ENCODE measurements at places on chromosomes 5 and 9. TPM values are rescaled to one million over a fixed set of nuclear protein-coding genes. Genes with fewer than 3 reads are reported as not detected.

DNA sequence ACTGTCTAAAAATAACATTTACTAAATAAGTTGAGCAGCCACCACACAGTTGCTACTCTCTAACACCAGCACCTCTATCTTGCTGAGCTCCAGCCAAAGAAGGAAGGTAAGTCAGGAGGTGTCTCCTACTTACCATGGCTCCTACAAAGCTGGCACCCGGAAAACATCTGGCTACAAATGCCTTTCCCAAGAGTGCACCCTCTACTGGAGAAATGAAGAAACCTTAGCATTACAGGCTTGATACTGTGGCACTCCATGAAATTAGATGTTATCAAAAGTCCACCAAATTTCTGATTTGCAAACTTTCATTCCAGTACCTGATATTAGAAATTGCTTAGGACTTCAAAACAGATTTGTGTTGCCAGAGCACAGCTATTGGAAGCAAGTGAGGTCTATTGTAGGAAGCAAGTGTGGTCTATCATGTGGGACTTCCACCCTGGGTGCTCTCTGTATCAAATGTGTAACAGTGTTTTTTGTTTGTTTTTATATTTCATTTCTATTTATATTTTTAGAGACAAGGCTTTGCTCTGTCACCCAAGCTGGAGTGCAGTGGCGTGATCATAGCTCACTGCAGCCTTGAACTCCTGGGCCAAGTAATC is 25.7 kb upstream of the RFK start:
- DNase-seq: no peak

The EQTN gene
- total RNA-seq: not detected

GRCh38 chr5:8456846-8457186 is 587.9 kb downstream of the MTRR start:
- no peak for DNase-seq

The SLC46A2 gene
- total RNA-seq: not detected

The ADGRD2 gene
- total RNA-seq: not detected

DNA sequence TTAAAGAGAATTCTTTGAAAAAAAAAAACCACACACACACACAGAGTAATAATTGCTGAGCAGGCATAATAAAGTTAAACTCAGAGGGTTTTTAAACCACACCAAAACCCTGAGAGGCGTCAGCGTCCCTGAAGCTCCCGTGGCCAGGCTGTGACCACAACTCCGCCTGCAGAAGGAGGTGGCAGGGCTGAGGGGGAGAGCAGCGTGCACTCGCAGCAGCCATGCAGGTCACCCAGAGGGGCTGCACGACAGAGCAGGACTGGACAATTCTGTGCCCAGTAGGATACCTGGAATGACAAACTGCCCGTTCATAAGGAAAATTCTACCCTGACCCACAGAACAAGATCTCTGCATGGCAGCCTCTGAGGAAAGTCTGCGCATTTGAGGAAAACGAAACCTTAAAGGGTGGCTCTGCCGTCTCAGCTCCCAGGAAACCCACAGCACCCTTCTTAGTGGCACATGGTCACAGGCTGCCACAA is 44.0 kb downstream of the ROR2 start:
- DNase-seq: no peak

The TMOD1 gene
- total RNA-seq: 0.98 TPM

The CARD9 gene
- 1.4 TPM for total RNA-seq

The SGCD gene
- 0.06 TPM for total RNA-seq

- no peak for DNase-seq
These were observed 161.2 kb downstream of the CPLANE1 start for GRCh38 chr5:37088009-37088408.

DNA sequence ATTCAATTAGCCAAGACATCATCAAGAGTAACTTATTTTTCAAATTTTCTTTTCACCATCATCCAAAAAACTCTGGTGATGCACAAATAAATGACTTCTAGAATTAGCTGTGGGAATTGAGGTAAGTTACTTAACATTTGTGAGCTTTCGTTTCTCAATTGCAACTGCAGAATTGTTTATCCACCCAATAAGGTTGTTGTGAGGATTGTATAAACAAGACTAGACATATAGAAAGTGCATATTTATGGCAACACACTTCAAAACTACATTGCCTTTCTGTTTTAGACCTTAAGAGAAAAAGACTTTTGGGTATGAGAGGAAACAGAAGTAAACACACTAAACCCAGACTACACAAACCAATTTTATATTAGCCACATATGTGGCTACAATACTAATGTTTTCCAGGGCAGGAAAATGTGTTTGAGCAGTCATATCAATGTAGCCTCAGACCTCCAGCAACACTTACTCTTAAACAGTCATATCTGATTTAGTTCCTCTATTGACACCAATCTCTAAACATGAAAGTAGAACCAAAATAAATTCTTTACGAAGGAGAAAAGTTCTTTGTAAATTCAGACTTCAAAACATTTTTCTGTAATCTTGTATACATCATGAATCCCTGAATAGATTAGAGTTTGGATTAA is 488.0 kb upstream of the CYLC2 start:
- DNase-seq: no peak

The SEMA4D gene
- 12.3 TPM for total RNA-seq

DNA sequence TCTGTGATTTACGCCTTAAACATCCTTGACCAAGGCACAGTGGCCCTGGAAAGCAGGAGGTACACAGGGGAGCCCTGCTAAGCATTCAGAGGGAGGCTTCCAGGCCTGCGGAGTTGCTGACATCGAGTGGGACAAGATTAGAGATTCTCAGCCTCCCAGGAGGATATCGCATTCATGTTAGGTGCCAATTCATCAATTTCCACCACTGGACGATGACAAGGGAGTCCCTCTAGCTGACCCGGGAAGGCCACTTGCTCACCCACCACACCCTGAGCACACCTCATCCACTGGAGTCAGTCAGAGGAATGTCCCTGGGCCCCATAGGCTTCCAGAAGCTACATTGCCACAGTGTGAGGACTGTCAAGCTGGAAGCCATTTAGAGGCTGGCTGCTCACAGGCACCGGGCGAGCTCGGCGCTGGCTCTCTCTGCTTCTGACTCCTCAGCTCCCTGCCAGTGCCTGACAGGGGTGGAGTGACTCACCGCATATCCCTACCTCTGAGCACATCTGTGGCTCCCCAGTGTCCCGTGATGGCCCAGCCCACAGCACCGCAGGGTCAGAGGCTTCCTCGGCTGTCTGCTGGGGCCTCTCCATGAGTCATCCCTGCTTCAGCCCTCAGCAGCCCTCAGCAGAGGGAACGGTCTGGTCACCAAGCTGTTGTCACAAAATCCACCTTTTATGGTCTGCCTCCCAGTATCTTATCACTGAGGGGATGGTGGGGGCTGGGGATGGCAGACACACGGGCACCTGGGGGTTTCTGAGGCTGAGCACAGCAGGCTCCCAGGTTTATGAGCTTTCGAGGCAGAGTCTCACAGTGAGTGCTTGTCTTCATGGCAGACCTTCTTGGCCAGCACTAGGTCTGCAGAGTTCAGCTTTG is 117.5 kb downstream of the ZNF608 start:
- DNase-seq: peak; percentile 86

- DNase-seq: no peak
These were observed 184.6 kb downstream of the AUH start for GRCh38 chr9:91177081-91177480.

The CDKN2A gene
- total RNA-seq: 22.4 TPM

Data from epithelial cell of proximal tubule (primary cell).